ENCODE measurements at places on chromosomes 1 and 21.

GRCh38 chr1:226061841-226062557 is 517 bp upstream of the H3-3A start:
- DNase-seq, result peak; percentile 84

DNA sequence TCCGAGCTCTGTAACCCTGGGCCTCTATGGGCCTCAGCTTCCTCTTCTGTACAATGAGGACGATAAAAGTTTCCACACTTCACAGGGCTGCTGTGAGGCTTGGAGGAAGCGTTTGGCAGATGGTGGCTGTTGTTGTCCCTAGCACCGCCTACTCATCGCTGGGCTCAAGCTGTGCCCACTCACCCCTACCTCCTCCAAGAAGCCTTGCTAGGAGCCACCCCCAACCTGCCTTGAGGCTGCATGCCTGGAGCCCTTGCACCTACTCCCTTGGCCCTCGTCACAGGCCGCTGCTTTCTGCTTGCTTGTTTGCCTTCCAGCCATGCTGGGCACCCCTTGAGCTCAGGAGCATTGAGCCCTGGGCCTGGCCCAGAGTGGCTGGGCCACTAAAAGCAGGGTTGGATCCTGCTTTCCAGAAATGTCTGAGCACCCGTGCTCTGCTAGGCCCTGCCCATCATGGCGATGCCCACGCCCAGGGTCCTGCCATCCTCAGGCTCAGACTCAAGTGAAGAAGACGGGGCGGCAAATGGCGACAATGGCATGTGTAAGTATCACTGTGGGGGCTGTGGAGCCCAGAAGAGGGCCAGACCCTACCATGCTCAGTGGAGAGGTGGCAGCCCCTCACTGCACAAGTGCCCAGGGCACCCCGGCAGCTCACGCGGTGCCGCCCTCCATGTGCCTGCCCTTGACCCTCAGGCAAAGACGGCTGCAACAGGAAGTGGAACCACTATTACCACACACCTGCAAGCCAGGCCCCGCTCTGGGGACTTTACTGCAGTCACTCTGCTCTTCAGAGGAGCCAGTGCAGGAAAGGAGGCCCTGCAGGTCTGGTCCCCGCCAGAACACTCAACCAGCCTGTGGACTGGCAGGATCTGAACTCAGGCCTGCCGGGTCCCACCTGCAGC is 9.5 kb downstream of the SH3BGRL3 start:
- DNase-seq, result no peak

GRCh38 chr1:37437087-37437486 is 37.3 kb upstream of the ZC3H12A start:
- no peak for DNase-seq

GRCh38 chr1:28867850-28868249 is 46.5 kb upstream of the EPB41 start:
- no peak for DNase-seq

GRCh38 chr1:182215764-182216163 is 154.3 kb upstream of the ZNF648 start:
- DNase-seq, result no peak

DNA sequence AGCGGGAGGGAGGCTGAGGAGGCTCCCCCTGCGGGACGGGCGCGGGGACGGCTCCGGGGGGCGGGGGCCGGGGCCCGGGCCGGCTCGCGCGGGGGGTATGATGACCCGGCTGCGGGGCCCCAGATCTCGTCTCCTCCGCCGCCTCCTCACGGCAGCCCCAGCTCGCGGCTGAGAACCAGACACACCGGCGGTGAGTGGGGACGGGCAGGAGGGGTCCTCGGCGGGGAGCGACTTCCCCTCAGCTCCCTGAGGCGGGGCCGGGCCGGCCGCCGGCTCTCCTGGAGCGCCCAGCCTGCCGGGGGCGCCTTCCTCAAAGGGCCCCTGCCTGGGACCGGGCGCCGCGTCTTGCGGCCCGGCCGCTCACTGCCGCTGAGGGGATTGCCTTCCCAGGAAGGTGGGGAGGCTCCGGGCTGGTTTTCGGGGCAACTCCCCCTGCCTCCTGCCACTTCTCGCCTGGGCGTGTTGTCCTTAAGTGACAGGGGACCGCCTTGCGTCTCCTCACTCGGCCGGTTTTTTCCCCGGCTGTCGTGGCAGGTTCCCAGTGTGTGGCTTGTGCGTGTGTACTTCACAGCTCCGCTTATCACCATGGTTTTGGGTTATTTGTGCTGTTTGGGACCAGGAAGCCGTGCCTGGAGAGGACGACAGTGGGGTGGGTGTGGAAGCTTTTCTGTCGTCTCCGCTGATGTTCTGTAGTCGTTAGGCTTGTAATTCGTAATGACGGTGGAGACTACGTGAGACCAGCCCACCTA is 800 bp downstream of the HIPK1 start:
- DNase-seq, result no peak

- no peak for DNase-seq
Observed at GRCh38 chr1:233315718-233316301, 11.7 kb upstream of the MAP3K21 start.

- peak; percentile 22 for DNase-seq
Observed at GRCh38 chr1:31855038-31855845, 39.4 kb upstream of the SPOCD1 start.

DNA sequence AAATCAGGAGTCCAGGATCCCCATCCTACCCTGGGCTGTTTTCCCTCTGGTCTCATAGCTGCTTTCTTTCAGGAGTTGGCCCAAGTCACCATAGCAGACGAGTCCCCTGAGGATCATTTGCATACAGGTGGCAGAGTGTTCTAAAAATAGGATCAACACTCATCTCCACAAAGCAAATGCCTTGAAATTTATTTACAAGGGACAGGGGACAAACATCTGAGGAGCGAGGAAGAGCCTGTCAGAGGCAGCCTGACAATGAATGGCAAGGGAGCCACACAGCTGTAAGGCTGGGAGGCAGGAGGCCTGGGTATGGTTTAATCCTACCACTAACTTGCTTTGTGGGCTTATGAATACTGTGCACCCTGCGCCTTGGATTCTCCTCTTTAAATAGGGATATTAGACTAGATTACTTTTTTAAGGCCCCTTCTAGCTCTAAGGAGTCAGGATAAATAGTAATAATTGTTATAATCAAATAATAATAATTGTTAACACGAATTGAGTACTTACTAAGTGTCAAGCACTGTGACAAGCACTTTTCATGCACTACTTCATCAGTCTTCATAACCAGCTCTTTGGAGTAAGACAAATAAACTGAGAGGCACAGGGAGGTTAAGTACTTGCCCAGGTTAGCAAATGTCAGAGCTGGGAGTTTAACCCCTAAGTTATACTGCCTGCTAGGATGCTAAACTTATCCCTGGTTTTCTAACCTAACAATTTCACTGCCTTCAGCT is 34.5 kb downstream of the RAB3B start:
- no peak for DNase-seq

- no peak for DNase-seq
Observed at GRCh38 chr1:59410457-59410856, 113.6 kb downstream of the FGGY start.

GRCh38 chr1:162475539-162476185 is 22.0 kb upstream of the UHMK1 start:
- no peak for DNase-seq

DNA sequence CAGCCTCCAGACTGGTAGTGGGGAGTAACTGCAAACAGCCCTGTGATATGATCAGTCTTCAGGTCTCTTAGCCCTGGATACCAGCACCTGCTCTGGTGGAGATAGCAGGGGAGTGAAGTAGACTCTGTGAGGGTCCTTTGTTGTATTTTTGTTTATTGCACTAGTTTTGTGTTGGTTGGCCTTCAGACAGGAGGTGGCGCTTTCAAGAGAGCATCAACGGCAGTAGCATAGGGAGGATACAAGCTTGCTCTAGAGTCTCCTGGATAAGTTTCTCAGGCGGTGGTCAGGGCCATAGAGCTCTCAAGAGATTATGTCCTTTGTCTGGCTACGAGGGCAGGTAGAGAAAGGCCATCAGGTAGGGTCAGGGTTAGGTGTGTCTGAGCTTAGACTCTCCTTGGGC is 116.4 kb downstream of the USH2A start:
- DNase-seq, result no peak

GRCh38 chr1:30303387-30303786 is 420.0 kb downstream of the MATN1 start:
- no peak for DNase-seq

- no peak for DNase-seq
Observed at GRCh38 chr1:194658090-194658439, 1471.7 kb upstream of the B3GALT2 start.

- DNase-seq, result no peak
Observed at GRCh38 chr1:45566722-45567121, 16.1 kb downstream of the AKR1A1 start.

GRCh38 chr21:38760017-38760761 is 45.5 kb upstream of the ETS2 start:
- peak; percentile 68 for DNase-seq

DNA sequence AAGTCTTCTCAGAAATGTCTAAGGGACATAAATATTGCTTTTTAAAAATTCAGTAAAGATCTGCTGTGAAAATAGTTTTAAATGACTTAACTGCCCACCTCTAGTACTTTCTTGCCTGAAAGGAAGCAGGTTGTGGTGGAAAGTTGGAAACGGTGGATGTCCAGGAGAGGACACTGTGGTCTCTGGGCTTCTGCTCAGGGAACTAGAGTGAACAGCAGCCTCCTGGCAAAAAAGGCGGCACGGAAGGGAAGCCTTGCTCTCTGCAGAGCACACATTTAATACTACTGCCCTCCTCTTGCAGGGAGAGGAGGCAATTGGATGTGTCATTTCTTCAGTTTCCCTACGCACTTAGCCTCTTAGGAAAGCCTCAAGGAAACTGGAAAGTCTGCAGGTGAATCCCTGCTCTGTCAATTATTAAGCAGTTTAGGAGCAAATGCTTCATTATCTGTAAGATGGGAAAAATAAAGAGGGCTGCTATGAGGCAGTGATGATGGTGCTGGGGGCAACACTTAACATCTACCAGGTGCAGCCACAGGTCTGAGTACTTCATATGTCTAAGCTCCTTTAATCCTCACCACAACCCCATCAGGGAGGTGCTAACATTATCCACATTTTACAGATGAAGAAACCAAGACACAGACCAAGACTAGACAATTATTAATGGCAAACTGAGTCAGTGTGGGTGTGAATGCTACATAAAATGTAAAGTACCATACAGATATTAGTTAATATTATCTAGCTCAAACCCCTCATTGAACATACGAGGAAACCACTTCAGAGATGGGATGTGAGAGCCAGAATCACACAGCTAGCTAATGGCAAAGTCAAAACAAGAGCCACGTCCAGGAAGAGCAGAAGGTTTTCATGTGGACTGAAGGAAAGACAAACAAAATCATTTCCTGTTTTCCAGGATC is 108.9 kb upstream of the ADAR start:
- no peak for DNase-seq

- no peak for DNase-seq
Observed at GRCh38 chr1:54926970-54927369, 40.0 kb upstream of the DHCR24 start.

DNA sequence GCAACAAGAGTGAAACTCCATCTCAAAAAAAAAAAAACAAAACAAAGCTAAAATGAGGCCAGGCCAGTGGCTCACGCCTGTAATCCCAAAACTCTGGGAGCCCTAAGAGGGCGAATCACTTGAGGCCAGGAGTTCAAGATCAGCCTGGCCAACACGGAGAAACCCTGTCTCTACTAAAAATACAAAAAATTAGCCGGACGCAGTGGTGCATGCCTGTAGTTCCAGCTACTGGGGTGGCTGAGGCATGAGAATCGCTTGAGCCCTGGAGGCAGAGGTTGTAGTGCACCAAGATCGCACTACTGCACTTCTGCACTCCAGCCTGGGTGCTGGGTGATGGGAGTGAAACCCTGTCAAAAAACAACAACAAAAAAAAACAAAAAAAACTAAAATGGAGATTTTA is 191.2 kb upstream of the SGIP1 start:
- no peak for DNase-seq

- peak; percentile 77 for DNase-seq
Observed at GRCh38 chr1:235642011-235642942, 7.3 kb downstream of the GNG4 start.

All from mesenchymal stem cell (in vitro differentiated cells and primary cell).